ENCODE measurements at places on chromosomes 4 and X. TPM values are rescaled to one million over a fixed set of nuclear protein-coding genes. Genes with fewer than 3 reads are reported as not detected.

The ZNF827 gene
- total RNA-seq: 6.4 TPM

The AWAT1 gene
- not detected for total RNA-seq

The CLIC2 gene
- 0.56 TPM for total RNA-seq

The GAGE12J gene
- total RNA-seq: not detected

The SSX2B gene
- total RNA-seq: not detected

The GPR173 gene
- 4.0 TPM for total RNA-seq

The UGT2B17 gene
- total RNA-seq: not detected

The SPANXB1 gene
- not detected for total RNA-seq

The NWD2 gene
- total RNA-seq: not detected

The LNX1 gene
- 1.0 TPM for total RNA-seq

The SULT1E1 gene
- 8.5 TPM for total RNA-seq

The OTC gene
- total RNA-seq: not detected

The HDAC8 gene
- 30.8 TPM for total RNA-seq

The RRH gene
- total RNA-seq: 0.09 TPM

The GAGE13 gene
- not detected for total RNA-seq

The ADH1A gene
- total RNA-seq: not detected

The CTAG1A gene
- total RNA-seq: not detected

The LANCL3 gene
- 0.81 TPM for total RNA-seq

The RAI2 gene
- 0.09 TPM for total RNA-seq

The TCEAL9 gene
- total RNA-seq: 107 TPM

The SSX3 gene
- total RNA-seq: not detected

The NUP62CL gene
- not detected for total RNA-seq

The UGT2A1 gene
- total RNA-seq: 0.27 TPM

The NDNF gene
- total RNA-seq: not detected

The ZNF718 gene
- total RNA-seq: 6.9 TPM

The SHISA3 gene
- 3.9 TPM for total RNA-seq

The TRPC3 gene
- total RNA-seq: under 0.01 TPM

The JCHAIN gene
- not detected for total RNA-seq

The ALAS2 gene
- not detected for total RNA-seq

The ANXA10 gene
- total RNA-seq: 0.85 TPM

The CXCL13 gene
- not detected for total RNA-seq

The HSD17B10 gene
- total RNA-seq: 73.6 TPM

The PNCK gene
- 0.09 TPM for total RNA-seq

The POU3F4 gene
- not detected for total RNA-seq

The WDR45 gene
- 26.7 TPM for total RNA-seq

The STOX2 gene
- total RNA-seq: 0.09 TPM

The IL21 gene
- not detected for total RNA-seq

The TMEM47 gene
- total RNA-seq: 24.2 TPM

The ETDB gene
- total RNA-seq: not detected

Data from endothelial cell of coronary artery (primary cell).